Naive B cell (primary cell): ENCODE measurements at places on chromosomes 5 and 9. TPM values are rescaled to one million over a fixed set of nuclear protein-coding genes. Genes with fewer than 3 reads are reported as not detected.

DNA sequence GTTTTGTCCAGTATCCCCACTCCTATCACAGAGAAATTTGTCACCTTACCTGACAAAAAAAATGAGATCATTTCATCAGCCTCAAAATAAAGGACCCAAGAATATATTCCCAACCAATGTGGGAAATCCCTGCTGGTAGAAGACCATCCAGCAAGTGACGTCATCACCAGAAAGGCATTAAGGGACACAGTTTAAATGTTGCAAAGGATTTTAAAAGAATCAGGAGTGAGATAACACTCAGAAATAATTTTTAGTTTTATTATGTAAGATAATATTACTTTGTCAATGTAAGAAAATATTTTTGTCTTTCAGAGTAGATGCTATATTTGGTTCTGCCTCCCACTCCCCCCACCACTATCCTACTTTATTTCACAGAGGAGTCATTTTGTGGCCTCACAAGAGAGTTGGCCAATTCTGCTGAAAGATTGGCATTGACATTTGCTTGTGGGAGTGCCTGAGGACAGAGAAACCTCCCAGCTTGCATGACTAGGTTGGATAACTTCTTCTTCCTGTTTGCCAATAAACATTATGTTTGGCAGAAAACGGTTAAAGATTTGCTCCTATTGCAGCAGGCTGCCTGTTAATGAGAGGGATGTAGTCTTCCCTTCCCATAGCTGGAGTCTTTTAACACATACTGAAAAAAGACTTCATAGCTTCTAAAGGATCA is 288.6 kb upstream of the DAB2 start:
- no peak for DNase-seq

DNA sequence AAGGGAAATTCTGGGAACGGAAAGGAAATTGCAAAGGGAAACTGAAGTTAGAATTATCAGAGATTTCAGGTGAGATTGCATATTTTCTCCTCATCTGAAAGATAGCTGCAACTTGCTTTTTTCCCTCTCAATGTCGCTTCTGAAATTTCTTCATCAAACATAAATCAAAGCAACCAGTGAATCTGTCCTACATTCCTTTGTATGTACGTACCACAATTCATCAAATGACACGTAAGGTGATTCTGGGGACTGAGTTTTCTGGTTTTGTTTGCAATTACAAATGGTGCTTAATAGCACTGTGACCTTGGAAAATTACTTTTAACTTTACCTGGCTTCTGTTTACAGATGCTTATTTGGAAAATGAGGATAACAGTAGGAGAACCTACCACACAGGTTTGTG is 21.9 kb upstream of the CNOT6 start:
- DNase-seq: no peak

- no peak for DNase-seq
These were observed 168.2 kb upstream of the DMRTA1 start for GRCh38 chr9:22278426-22278825.

DNA sequence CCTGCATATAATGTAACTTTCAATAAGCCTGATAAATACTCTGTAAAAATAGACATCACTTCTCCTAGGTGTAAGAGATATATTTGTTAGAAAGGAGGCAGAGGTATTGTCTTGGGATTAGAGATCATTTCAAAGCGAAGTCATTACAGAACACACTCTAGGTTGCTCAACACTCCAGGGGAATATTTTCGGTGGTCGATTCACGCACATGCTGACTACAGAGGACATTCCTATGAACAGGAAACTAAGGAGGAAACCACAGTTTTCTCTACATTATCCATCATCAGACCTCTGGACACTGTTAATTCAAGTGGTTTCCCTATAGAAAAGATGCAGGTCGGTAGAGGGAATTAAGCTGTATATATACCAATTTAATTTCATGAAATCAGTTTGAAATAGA is 370.0 kb downstream of the NDUFS4 start:
- DNase-seq: no peak

DNA sequence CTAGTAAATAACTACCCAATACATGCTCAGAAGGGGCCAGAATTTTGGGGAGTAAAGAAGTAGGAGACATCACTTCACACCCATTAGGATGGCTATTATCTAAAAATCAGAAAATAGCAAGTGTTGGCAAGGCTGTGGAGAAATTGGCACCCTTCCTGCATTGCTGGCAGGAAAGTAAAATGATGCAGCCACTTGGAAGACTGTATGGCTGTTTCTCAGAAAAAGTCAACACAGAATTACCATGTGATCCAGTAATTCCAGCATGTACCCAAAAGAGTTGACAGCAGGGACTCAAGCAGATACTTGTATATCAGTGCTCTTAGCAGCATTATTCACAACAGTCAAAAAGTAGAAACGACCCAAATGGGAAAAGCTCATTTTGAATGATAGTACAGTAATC is 107.6 kb downstream of the APBA1 start:
- DNase-seq: no peak

DNA sequence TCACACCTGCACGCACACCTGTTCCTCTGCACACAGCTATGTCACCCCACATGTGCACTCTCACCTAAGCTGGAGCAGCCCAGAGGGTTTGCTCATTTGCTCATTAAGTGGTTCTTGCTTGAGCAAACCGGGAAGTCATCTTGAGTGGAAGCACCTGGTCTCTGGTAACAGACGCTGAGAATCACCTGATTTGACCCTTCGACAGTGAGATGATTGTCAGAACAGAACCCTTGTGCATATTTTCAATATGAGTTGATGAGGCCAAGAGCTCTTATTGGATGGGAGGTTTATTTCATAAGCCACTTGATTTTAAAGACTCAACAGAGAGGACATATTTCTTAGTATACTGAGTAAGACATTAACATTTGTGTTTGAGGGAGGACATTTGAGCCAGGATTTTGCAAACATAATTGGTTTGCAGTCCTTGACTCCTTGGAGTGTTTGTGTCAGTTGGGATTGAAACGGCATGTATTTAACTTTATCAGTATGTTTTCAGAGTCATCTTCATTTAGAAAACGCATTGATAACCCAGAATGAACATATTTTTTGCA is 22.1 kb upstream of the LPCAT1 start:
- DNase-seq: no peak

DNA sequence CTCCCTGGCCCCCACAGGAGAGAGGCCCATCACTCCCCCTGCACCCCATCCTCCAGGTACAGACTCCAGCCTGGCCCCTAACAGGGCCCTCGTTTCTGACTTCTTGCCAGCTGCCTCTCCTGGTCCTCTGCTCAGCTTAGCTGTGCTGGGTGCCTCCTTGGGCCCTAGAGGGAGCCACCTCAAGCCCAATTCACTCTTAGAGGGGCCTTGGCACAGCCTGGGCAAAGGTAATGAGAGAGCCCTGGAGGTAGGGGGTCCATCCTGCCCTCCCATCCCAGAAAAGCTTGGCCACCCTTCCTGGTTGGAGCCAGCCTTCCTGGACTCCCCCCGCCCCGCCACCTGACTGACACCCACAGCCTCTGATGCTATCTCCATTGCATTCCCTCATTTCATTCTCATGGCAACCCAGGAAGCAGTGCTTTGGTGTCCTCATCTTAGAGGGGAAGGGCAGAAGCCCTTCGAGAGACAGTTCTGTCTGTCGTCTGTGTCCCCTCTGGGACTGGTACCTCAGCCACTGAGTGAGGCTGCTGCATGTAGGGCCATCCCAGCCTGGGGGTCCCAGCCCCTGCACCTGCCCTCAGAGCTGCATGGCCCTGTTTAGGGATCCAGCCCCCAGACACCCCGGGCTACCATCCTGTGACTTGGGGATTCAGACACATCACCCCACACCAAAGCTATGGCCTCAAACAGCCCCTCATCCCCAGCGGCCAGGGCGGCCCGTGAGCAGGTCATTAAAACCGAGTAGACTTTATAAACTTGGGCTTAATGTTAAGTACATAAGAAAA is 95.5 kb downstream of the BARX1 start:
- no peak for DNase-seq

Gene RFESD
- 4.4 TPM for polyA plus RNA-seq

DNA sequence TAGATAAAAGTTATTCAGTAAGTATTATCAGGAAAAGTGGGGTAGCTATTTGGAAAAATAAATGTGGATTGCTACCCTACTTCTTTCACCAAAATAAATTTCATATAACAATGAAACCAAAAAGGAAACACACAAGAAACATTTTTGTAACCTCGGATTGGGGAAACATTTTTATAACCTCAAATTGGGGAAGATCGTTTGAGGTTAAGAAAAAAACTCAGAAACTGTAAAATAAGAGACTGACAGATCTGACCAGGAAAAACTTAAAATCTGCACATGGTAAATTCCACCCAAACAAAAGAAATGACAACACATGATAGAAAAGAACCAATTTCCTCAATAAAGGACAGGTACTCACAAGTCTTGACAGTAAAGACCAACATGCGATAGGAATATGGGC is 13.5 kb downstream of the EFCAB9 start:
- DNase-seq: no peak

DNA sequence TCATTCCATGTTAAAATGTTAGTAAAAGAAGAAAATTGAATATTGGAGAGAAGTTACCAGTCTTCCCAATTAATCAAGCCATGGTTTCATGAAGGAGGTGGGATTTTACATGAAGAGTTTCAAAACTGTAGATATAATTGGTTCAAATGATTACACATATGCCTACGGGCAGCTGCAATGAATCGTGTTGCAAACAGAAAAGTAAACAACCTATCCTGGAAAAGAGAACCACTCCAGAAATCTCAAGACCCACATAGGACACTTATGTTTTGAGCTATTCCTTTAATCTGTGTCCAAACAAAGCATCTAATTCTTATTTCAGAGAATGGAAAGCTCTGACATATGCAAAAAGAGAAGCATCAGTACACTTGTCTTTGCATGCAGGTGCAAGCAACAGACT is 340.2 kb downstream of the NDUFS4 start:
- DNase-seq: no peak

DNA sequence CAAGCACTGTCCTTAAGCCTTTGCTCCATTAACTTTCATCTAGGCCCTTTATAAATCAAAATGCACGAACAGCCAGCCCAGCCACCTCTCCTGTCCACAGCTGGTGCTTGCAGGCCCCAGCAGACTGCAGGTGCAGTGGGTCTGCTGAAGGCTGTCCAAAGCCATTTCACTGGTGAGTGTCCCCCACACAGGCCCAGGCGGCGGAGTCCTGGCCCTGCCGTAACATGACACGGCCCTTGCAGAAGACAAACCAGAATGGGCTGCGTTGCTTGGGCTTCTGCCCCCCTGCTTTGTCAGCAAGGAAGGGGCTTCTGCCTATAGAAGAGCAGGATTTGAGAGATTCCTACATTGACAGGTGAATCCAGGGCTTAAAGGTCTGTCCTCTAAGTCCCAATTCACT is 188.6 kb downstream of the NR3C1 start:
- DNase-seq: no peak

DNA sequence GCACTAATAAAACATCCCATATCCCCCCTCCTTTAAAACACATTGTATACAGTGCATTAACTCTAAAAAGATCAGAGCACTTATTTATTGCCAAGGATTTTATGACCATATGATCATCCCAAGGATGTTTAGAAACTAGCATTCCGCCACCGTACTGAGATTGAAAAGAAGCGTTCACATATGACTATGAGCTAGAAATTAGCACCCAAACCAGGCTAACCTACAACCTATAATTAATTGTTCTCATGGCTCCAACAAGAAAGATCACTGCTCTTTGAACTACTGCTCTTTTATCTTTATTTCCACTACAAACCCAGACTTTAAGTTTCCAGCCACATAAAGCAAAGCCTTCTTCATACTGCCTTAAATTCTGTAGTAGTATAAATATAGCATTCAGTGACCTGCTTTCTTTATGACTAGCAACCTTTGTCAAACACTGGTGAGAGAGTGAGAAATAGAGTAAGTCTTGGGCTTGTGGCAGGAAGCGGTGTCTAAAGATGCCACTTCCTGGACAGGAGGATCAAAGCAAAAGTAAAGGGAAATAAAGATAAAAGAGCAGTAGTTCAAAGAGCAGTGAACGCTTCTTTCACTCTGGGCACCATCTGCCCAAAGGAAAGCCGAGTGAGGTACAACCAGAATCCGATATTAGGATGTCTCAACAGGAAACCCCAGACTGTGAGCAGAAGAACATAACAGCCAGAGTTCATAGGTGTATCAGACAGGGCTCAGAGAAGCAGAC is 151.1 kb upstream of the ERCC6L2 start:
- DNase-seq: no peak

- no peak for DNase-seq
These were observed 39.6 kb downstream of the SH3PXD2B start for GRCh38 chr5:172414531-172415361.

DNA sequence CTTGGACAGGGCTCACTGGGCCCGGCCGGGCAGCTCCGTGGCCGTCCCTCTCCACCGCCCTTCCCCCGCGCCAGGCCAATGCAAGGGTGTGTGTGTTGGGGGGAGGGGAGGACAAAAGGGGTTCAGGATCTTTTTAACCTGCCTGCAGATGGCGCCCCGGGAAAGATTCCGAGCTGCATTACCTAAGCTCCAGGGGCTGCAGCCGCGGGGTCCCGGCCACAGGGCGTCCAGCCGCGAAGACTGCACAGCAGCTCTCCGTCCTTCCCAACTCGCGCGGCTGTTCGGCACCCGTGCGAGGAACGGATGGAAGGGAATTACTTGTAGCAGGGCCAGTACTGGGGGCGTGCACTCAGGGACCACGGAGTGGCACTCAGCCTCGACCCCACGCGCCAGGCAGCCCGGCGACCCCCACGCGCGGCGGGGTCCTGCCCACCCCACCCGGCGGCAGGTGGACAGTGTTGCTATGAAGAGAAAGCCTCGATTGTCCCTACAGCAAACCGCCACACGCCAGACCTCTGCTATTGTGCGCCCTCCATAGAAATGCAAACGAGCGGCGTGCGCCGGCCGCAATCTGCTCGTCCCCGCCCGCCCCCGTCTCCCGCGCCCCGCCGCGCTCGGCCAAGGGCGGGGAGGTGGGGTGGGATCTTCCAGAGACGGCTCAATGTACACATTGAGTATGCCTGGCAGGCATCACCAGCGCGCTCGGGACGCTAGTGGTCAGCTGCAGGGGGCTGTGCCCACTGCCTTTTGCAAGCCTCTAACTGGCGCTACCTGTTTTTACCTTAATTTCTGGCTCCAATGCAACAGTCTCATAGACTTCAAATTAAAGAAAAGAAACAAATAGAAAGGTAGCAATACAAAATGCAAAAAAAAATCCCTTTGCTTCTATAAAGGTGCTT is 796 bp upstream of the GADD45G start:
- peak; percentile 35 for DNase-seq

DNA sequence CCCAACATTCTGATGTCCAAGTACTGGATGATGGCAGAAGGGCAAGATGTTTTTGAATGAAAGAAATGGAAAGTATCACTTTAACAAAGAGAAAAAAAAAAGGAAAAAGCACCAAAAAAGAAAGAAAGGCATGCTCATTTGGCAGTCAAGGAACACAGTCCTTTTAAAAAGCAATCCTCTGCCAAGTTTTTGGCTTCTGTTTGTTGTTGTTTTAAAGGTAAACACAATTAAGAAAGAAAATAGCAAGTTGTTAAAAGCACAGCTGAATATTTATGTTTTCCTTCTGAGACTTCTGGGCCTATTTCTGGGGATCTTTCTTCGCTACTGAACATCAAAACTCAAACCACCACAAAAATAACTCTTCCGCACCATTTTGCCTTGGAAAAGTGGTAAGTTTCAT is 162.1 kb downstream of the TRPM3 start:
- DNase-seq: no peak

Gene LRRC19
- polyA plus RNA-seq: 0.37 TPM

- DNase-seq: no peak
These were observed 86.5 kb upstream of the LMX1B start for GRCh38 chr9:126527109-126527825.

GRCh38 chr9:71765693-71766092 is 2.6 kb downstream of the CEMIP2 start:
- DNase-seq: no peak

Gene INSYN2B
- polyA plus RNA-seq: 0.37 TPM

- DNase-seq: no peak
These were observed 85.9 kb upstream of the SIMC1 start for GRCh38 chr5:176152191-176152929.
